Mesothelial cell of epicardium (in vitro differentiated cells): ENCODE measurements at places on chromosomes 11 and 22.

DNA sequence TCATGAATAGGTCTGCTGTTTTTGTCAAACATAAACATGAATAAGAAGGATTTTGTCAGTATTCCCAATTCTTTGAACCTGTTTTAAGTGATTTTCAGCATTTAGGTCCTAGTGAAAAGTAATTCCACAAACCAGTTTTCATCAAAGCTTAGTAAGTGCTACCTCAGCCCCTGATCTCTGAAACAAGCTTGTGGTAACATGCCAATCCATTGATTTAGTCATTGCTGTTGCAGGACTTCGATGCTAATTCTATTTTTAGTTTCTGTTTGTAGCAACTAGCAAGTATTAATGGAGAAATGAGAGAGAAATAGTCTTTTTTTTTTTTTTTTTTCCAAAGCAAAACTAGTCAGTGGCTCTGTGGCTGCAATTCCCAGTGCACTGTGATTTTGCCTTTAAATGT is 91.4 kb downstream of the JRKL start:
- no peak for DNase-seq
- no peak overlapping the region for H3K4me3 ChIP-seq
- H3K36me3 ChIP-seq: peaks cover 12% of the 10 kb centered on the region
- no peak overlapping the region for H3K27ac ChIP-seq
- H3K27me3 ChIP-seq: no peaks in the 10 kb centered on the region

GRCh38 chr11:14269692-14270573 is 89.0 kb downstream of the RRAS2 start:
- peaks cover 27% of the 10 kb centered on the region for H3K36me3 ChIP-seq
- no peaks in the 10 kb centered on the region for H3K27me3 ChIP-seq
- DNase-seq: no peak

GRCh38 chr11:44016546-44017442 is 31.0 kb upstream of the ACCSL start:
- H3K4me1 ChIP-seq: no peaks in the 10 kb centered on the region
- no peak overlapping the region for H3K27ac ChIP-seq
- peaks cover 31% of the 10 kb centered on the region for H3K27me3 ChIP-seq
- no peaks in the 10 kb centered on the region for H3K36me3 ChIP-seq
- no peak overlapping the region for H3K4me3 ChIP-seq

GRCh38 chr11:8631395-8632118 is 37.5 kb upstream of the STK33 start:
- H3K27ac ChIP-seq: peak overlapping the region; percentile 63
- H3K27me3 ChIP-seq: no peaks in the 10 kb centered on the region
- H3K4me1 ChIP-seq: peaks cover 14% of the 10 kb centered on the region
- DNase-seq: no peak

- no peaks in the 10 kb centered on the region for H3K36me3 ChIP-seq
- peak overlapping the region; percentile 60 for H3K27ac ChIP-seq
- DNase-seq: no peak
- H3K27me3 ChIP-seq: no peaks in the 10 kb centered on the region
- H3K4me3 ChIP-seq: no peak overlapping the region
- peaks cover 32% of the 10 kb centered on the region for H3K4me1 ChIP-seq
Measured at GRCh38 chr11:19723572-19724342, 11.1 kb downstream of the NAV2 start.

- no peak overlapping the region for H3K4me3 ChIP-seq
- DNase-seq: no peak
- peaks cover 56% of the 10 kb centered on the region for H3K4me1 ChIP-seq
Measured at GRCh38 chr11:17812091-17812864, 77.7 kb downstream of the KCNC1 start.

- no peak overlapping the region for H3K4me3 ChIP-seq
- no peak for DNase-seq
- no peaks in the 10 kb centered on the region for H3K4me1 ChIP-seq
- no peaks in the 10 kb centered on the region for H3K36me3 ChIP-seq
- peaks cover 4% of the 10 kb centered on the region for H3K27me3 ChIP-seq
Measured at GRCh38 chr11:14058061-14058460, 95.5 kb downstream of the SPON1 start.

DNA sequence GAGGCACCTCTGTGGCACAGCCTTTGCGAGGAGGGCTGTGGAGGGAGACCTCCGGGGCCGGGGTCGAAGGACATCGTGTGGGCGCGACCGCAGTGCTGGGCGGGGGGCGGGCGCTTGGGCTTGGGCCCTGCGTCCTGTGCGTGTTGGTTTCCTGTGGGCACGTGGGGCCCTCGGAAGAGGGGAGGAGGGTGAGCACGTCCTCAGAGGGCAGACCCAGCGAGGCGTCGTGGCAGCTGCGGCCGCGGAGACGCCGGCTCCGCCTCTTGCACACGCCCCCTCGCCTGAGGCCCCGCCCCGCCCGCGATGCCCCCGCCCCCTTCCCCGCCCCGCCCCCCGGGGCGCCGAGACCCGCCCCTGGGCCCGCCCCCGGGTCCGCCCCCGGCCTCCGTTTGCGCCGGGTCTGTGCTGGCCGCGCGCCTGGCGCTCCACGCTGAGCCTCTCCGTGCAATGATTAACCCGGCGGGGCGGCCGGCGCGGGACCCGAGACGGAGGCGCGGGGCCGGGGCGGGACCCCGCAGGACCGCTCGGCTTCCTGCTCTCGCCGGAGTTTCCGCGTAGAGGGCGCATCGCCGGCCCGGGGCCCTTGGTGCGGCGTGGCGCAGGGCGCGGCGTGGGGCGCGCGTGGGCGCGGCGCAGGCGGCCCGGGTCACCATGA is at the start of gene PRR5:
Gene PRR5, plus strand, starts transcription at position 381 of the 655 bp plus-strand sequence. Its CDS starts 271 bp downstream, at position 652.
- peak within 1 kb of the TSS; percentile 93 for H3K27ac ChIP-seq
- no peaks in the 10 kb centered on the region for H3K27me3 ChIP-seq
- peaks cover 3% of the 10 kb centered on the region for H3K36me3 ChIP-seq
- H3K4me1 ChIP-seq: peaks cover 48% of the 10 kb centered on the region
- peak; percentile 77 for DNase-seq
- H3K4me3 ChIP-seq: peak within 1 kb of the TSS; percentile 81

DNA sequence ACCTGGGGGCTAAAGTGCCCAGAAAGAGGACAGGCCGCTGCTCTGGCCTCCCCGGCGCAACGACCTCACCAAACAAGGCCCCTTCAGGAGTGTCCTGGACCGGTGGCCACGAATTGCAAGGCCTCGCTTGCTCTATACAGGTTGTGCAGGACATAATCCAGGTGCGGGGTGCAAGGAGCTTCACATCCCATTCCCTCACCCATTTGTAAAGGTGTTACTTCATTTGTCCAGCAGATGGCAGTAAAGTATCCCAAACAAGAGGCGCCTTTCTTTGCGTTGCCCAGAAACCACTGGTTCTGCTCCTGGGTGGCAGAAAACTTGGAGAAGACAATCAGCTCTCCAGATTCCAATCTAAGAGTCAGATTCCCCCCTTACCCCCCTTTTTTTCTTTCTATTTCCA is 35.9 kb upstream of the PRDM11 start:
- peaks cover 38% of the 10 kb centered on the region for H3K27me3 ChIP-seq
- no peak overlapping the region for H3K27ac ChIP-seq
- no peak overlapping the region for H3K4me3 ChIP-seq

DNA sequence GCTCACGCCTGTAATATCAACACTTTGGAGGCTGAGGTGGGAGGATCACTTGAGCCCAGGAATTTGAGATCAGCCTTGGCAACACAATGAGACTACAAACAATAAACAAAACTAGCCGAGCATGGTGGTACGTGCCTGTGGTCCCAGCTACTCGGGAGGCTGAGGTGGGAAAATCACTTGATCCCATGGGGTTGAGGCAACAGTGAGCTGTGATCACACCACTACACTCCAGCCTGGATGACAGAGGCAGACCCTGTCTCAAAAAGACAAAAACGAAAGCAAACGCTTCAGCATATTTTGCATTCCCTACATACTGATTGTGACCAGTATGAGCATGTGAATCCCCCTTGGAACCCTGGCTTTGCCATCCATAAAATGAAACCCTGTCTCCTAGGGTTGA is 33.9 kb upstream of the MN1 start:
- H3K4me3 ChIP-seq: no peak overlapping the region
- H3K36me3 ChIP-seq: peaks cover 8% of the 10 kb centered on the region
- peak overlapping the region; percentile 95 for H3K27ac ChIP-seq
- H3K27me3 ChIP-seq: no peaks in the 10 kb centered on the region
- no peak for DNase-seq
- H3K4me1 ChIP-seq: peaks cover 33% of the 10 kb centered on the region

GRCh38 chr11:12674936-12675696 is 895 bp downstream of the TEAD1 start:
- no peak for DNase-seq
- peaks cover 44% of the 10 kb centered on the region for H3K4me1 ChIP-seq
- peak overlapping the region; percentile 98 for H3K27ac ChIP-seq
- peak overlapping the region; percentile 90 for H3K4me3 ChIP-seq
- H3K36me3 ChIP-seq: no peaks in the 10 kb centered on the region
- H3K27me3 ChIP-seq: no peaks in the 10 kb centered on the region

DNA sequence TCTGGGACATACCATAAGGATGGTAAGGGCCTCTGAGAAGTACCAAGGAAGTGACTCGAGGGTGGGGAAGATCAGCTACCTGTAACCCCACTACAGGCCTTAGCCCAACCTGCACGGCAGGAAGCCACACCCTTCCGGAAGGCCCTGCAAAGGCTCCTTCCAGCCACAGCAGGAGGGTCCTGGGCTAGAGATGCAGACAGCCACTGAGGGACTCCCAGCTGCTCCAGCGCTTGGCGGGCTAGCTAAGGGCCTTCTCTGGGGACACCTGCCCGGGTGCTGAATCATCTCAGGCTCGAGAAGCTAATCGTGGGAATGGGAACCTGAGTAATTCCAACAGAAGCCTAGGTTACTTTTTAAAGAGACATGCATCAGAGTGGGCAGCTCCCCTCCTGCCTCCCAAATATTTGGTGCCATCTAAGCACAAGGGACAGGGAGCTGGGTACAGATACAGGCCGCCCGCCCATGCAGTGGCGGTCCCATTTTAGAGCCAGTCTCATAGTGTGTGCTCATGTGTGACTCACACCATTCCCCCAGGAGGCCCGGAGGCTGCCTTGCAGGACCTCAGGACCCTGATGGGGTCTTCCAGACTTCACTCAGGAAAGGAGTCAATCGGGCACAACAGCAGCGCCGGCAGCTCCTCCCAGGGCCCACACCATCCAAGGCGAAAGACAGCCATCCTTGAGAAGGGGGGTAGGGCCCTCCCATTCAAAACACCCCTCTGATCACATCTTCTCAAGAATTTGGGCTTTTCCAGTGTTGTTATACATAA is 8.0 kb downstream of the MYH9 start:
- no peak for DNase-seq
- H3K4me1 ChIP-seq: peaks cover 16% of the 10 kb centered on the region

- H3K4me3 ChIP-seq: peak within 1 kb of the TSS; percentile 79
- peak; percentile 80 for DNase-seq
- peaks cover 29% of the 10 kb centered on the region for H3K4me1 ChIP-seq
- peak within 1 kb of the TSS; percentile 96 for H3K27ac ChIP-seq
- peaks cover 6% of the 10 kb centered on the region for H3K36me3 ChIP-seq
- no peaks in the 10 kb centered on the region for H3K27me3 ChIP-seq
Measured at GRCh38 chr11:120324932-120325810, at the start of gene TLCD5. Gene TLCD5, plus strand, starts transcription at chr11:120325299. Its CDS starts 2,143 bp downstream, at chr11:120327442.

DNA sequence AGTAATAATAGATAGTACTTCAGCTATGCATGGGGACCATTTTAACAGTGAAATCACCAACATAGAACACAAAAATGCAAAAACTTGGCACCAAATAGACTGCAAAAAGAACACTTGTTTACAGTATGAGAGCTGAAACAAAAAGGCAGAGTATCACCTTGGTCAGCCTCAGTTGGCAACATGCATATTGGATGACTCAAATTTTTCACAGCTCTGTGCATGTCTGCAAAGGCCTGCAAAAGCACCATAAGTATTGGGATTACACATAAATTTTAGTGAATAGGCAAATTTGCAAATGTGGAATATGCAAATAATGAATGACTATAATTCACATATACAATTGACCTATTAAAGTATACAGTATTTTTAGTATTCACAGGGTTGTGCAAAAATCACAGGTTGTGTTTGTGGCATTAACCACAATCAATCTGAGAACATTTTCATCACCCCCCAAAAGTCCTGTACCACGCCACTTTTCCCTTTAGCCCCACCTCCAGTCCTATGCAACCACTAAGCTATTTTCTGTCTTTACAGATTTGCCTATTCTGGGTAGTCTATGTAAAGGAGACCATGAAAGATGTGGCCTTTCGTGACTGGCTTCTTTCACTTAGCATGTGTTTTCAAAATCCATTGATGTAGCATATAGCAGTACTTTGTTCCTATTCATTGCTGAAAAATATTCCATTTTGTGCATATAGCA is 47.2 kb downstream of the CCDC15 start:
- no peak overlapping the region for H3K27ac ChIP-seq
- H3K36me3 ChIP-seq: peaks cover 31% of the 10 kb centered on the region
- DNase-seq: no peak
- no peaks in the 10 kb centered on the region for H3K4me1 ChIP-seq
- H3K4me3 ChIP-seq: no peak overlapping the region
- H3K27me3 ChIP-seq: no peaks in the 10 kb centered on the region

DNA sequence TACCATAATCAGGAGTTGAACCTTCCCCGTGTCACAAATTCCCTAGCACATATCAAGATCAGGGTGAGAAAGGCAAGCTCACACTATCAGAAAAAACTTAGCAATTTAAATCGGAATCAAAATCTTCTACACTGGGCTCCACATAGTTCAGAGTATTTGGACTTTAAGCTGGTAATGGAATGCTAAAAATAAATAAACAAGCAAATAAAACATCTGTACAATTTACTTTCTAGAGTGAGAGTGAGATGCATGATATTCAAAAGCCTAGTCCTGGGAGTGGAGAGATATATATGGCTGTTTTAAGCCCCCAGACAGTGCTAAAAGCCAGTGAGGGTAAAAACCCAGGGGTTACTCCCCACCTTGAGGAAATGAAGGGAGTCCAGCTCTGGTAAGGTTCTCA is 380.6 kb downstream of the SOX6 start:
- H3K27me3 ChIP-seq: no peaks in the 10 kb centered on the region
- no peaks in the 10 kb centered on the region for H3K4me1 ChIP-seq
- no peak overlapping the region for H3K27ac ChIP-seq
- no peak for DNase-seq
- no peaks in the 10 kb centered on the region for H3K36me3 ChIP-seq
- H3K4me3 ChIP-seq: no peak overlapping the region

DNA sequence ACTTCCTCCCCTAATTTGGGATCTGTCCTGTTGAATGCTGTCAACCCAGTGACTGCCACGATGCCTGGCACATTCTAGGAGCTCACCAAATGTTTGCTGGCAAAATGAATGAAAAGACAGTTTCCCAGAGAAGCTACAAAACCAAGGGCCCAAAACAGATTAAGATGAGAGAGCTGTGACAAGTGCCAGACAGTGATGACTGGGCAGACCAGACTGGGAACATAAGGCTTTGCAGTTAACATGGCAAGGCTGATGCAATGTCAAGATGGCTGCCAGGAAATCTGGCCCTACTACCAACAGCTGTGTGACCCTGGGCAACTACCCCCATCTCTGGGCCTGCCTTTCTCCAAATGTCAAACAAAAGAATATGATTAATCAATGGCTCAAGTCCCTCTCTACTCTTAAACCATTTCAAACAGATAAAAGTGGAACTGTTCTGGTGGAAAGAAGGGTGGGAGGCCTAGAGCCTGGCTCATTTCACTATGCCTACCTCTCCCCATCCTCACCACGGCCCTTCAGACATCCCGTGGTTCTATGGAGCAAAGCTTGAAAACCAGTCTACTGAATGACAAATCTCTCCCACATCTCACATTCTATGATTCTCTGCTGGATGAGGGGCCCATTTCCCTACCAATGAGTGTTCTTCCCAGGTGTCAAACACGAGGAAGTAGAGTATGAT is 12.8 kb downstream of the AP1B1 start:
- H3K27ac ChIP-seq: no peak overlapping the region
- no peaks in the 10 kb centered on the region for H3K27me3 ChIP-seq
- peaks cover 6% of the 10 kb centered on the region for H3K36me3 ChIP-seq
- no peak for DNase-seq
- no peak overlapping the region for H3K4me3 ChIP-seq

- H3K4me1 ChIP-seq: no peaks in the 10 kb centered on the region
- no peak for DNase-seq
- H3K27ac ChIP-seq: no peak overlapping the region
- no peak overlapping the region for H3K4me3 ChIP-seq
- no peaks in the 10 kb centered on the region for H3K36me3 ChIP-seq
Measured at GRCh38 chr11:42631220-42631843, 680.5 kb upstream of the API5 start.
